ENCODE measurements at places on chromosomes 5 and 9. TPM values are rescaled to one million over a fixed set of nuclear protein-coding genes. Genes with fewer than 3 reads are reported as not detected.

Gene CCL27
- 0.51 TPM for polyA plus RNA-seq

Gene FOXD4L4
- polyA plus RNA-seq, result not detected

Gene PCDHB4
- 3.1 TPM for polyA plus RNA-seq

GRCh38 chr5:151162776-151163175, 5.2 kb upstream of the ANXA6 start:
- DNase-seq, result no peak

DNA sequence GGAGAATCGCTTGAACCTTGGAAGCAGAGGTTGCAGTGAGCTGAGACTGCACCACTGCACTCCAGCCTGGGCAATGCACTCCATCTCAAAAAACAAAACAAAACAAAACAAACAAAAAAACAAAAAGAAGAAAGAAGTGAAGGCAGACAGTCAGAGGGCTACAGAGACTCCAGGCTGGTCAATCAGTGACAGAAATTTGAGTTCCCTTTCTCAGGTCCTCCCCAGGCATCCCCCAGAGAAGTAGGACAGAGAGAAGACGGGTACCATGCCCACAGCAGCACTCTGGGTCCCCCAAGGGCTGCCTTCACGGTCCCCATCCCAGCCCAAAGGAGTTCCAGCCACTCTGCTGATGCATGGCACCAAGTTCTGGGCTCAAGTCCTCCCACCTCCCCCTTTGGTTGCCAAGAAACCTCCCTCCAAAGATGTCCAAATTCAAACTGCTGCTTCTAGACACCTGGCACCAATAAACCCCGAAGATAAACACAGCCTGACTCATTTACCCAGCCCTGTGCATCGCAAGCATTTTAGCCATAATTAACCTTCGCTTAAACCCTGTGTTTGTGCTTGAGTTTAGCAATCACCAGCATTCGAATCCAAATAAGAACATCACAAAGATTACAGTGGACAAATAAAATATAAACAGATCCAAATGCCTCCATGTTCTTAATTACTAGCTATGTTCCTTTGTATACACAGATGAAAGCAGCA, 24.0 kb downstream of the SEMA4D start:
- no peak for DNase-seq

GRCh38 chr9:38134611-38135237, 65.7 kb upstream of the SHB start:
- no peak for DNase-seq

DNA sequence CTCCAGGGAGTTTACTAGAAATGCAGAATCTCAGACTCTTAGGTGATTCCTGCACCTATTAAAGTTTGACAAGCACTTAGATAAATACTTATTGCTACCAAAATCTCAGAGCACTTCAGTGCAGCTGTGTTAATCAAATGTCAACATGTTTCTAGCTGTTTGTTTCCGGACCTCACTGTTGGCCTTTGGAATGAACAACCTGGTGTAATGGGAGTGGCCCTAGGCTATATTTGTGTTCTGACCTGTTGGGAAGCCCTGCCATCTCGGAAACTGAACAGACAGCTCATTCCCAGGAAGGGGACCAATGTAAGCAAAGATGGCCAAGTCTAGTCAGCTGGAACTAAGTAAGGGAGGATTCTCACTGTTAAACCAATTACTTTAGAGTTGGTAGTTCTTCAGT, 145.0 kb upstream of the SLC28A3 start:
- DNase-seq, result no peak

GRCh38 chr9:8738945-8739344, 939.4 kb upstream of the DMAC1 start:
- no peak for DNase-seq

- DNase-seq, result no peak
These were observed 7.1 kb downstream of the RAPGEF1 start for GRCh38 chr9:131732636-131733289.

- no peak for DNase-seq
These were observed 138.0 kb downstream of the ADCY2 start for GRCh38 chr5:7533941-7534340.

DNA sequence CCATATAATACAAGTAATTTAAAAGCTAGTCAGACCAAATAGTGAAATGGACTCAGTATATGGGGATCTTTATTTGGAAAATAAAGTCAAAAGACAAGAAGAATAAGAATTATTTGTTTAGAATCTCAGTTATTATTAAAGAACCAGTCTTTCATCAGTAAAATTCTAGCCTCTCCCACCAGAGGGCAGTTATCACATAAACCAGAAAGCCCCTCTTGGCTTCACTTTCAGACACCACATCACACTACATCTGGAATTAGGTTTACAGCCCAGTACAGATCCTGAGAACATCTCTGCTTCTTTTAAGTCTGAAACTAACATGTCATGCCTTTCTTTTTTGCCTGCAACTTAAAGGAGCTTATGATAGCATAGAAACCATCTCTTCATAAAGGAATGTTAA, 12.2 kb upstream of the HSPB3 start:
- peak; percentile 41 for DNase-seq

DNA sequence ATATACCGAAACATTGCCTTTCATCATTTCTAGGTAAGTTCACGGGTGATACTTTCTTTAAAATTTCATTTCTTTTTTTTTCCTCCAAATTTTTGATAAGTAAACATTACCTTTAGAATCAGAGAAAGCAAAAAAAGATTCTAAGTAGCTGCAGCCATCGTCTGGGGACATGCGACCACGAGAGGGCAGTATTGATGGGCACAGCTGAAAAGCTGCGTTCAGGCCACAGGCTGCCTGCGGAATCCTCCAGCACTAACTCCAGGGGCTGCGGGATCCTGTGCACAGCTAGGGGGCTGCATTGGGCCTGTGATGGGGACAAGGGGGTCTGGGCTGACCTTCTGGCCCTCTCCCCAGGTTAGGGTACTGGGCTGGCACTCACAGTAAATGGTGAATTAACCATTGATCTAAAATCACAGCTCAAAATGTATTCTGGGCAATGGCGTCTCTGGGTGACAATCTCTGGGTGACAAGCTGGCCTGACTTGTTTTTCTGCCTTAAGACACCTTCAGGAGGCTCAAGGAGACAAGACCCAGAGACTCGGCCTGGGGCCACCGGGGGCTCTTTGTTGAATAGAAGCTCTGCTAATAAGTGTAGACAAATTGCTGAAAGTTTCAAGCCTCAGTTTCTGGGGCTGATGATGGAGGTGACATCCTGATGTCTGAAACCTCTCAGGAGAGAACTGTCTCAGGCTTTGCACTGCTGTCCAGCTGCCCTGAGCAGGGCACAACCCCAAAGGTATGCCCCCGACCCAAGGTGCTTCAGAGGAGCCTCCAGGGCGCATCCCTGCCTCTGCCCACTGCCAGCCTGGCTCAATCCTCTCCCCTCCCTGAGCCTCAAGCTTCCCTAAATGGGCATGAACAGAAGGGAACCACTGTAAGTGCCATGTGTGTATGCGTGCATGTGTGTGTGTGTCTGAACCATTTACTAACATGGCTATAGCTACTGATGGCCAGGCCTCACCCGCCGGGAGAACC, 44.3 kb upstream of the SARDH start:
- DNase-seq, result peak; percentile 29

DNA sequence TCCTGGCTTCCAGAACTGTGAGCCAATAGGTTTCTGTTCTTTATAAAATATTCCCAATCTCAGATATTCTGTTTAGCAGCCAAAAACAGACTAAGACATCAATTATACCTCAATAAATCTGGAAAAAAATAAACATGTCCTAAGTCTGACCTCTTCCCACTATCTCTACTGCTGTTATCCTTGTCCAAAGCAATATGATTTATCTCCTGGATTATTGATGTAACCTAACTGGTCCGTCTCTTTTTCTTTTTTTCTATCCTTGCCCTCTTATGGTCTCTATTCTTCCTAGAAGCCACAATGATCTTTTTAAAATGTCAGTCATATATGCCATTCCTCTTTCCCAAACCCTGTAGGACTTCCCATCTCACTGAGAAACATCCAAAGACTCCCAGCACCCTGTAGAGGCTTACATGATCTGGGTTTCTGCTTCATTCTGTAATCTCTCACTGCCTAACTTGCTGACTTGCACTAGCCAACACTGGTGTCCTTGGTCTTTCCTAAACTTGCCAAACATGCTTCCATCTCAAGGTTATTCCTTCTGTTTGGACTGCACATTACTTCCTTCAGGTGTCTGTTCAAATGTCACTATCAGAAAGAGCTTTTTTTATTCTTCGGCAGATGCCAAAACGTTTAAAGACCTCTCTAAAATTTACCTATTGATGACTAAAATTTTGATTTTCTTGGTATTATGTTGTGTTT, 13.1 kb downstream of the FOCAD start:
- DNase-seq, result no peak

DNA sequence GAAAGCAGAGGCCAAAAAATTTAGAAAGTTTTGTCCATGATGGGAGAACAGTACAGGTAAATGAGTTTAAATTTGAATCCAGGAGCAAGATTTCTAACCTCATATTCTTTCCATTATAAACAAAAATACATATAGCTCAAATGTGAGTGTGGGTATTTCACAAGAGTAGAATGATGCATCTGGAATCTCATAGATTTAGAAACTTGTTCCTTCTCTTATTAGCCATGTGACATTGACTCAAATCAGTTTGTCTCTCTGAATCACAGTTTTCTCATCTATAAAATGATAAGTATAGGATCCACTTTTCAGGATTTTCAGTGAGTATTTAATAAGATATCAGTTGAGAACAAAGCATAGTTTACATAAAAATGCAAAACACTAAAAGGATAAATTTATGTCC, 436.3 kb upstream of the PAPPA start:
- no peak for DNase-seq

- no peak for DNase-seq
These were observed 14.0 kb upstream of the CHD1 start for GRCh38 chr5:98942847-98943246.

DNA sequence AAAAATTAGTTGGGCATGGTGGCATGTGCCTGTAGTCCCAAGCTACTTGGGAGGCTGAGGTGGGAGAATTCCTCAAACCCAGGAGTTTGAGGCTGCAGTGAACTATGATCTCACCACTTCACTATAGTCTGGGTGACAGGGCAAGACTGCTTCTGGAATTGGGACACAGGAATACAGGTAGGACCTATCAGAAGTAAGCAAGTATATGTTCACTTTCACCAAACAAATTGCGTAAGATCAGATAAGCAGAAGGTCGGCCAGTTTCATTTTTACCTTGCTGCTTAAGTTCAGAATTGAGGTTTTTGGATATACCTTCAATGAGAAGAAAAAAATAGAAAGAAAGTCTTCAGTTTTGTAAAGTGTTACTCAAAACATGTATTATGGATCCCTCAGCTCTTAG, 171.7 kb downstream of the MAT2B start:
- no peak for DNase-seq

- no peak for DNase-seq
These were observed 1414.9 kb upstream of the NUDT12 start for GRCh38 chr5:104977529-104977928.

Measured in forelimb muscle (tissue), 1 donor.